ENCODE measurements at places on chromosomes 3 and 15.

- no peak for DNase-seq
These were observed 165.2 kb upstream of the HES1 start for GRCh38 chr3:193970773-193971206.

- DNase-seq, result no peak
These were observed 586 bp downstream of the LRRK1 start for GRCh38 chr15:100919481-100920405.

GRCh38 chr3:63245726-63246241 lies 32.3 kb upstream of the SYNPR start:
- no peak for DNase-seq

DNA sequence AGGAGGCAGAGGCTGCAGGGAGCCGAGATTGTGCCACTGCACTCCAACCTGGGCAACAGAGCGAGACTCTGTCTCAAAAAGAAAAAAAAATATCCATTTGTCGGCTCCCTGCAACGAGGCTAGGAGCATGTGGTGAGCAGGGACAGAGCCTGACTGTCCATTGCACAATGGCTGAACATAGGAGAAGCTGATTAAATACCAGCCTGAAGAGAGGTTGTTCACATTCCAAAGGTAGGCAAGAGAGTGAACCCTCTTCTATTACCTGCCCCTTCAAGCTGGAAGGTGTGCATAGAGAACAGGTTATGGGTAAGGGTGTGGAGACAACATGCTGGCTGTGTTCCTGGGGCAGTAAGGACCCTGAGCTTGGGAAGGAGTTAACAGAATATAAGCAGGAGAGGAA lies 78.7 kb downstream of the DAPK2 start:
- DNase-seq, result no peak

DNA sequence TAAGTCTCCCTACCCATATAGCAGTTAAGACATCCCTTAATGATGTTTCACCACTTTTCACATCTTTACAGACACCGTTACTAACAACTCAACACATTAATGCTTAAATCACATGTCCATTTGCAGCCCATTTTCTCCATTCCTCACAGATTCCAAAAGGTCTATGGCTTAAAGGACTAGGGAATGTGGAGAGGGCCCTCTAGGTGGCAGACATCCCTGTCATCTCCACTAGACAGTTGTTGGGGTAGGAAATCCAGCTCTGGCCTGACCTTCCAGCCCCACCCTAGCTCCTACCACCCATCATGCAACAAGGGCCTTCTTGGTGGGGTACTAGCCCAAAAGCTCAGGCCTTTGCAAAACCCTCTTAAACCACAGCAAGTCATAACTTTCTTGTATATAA lies 25.2 kb downstream of the CPEB1 start:
- no peak for DNase-seq

DNA sequence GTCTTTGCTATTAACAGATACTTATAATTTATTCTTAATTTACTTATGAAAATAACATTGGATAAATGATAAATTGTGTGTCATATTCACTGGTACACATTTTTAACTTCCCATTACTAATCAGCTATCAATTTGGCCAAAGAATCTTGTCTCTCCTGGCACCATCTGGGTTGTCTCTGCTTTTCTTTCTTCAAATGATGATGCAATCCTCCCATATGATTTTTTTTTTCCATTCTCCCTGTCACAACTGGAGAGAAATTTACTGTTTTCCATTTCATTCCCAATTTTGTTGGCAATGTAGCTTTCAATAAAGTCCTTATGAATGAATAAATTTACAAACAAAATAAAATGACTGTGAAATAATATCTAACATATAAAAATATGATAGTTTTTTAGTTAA lies 743.7 kb upstream of the EPHA6 start:
- no peak for DNase-seq

- DNase-seq, result no peak
These were observed 96.1 kb downstream of the RSRC1 start for GRCh38 chr3:158205994-158206393.

- no peak for DNase-seq
These were observed 324.6 kb upstream of the PLSCR5 start for GRCh38 chr3:146929696-146930095.

- DNase-seq, result peak; percentile 91
These were observed 882 bp downstream of the GXYLT2 start for GRCh38 chr3:72888546-72889309.

DNA sequence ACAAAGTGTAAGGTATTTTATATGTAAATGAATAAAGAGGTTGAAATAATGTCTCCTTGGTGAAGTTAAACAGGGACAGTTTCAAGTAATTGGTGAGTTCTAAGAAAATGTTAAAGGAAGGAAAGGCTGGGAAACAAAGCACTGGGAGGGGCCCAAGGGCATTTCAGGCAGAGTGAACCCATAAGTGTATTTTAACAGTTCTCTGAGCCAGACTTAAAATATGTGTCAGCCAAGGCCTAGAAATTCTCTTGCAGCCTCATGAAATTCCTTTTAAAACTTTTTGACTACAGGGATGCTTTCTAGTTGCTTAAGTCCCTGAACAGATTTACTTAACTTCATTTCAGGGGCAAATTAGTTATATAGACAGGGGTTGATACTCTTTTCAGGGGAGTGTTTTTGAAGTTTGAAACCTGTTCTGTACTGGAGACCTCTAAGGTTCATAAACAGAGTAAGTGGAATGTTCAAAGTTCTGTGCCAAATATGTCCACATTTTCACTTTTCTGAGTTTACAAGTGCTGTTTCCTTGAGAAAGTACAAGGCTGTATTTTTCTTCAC lies 77.6 kb downstream of the GALK2 start:
- no peak for DNase-seq

DNA sequence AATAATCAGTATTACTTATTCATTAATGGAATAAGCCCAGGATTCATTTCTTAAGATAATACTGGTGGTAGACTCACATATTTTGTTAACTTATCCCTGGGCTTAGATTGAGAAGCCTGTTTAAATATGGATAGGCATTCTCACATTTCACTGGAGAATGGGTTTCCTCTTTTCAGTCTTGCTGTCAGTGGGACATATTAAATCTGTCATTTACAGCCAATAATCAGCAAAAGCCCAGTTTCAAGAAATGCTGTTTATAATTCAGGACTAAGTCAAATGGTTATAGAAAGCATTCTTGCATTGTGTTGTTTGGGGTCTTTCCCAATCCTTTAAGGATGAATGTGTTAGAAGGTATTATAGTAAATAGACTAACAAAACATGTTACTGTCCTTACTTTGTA lies 143.7 kb upstream of the NAALADL2 start:
- DNase-seq, result no peak

DNA sequence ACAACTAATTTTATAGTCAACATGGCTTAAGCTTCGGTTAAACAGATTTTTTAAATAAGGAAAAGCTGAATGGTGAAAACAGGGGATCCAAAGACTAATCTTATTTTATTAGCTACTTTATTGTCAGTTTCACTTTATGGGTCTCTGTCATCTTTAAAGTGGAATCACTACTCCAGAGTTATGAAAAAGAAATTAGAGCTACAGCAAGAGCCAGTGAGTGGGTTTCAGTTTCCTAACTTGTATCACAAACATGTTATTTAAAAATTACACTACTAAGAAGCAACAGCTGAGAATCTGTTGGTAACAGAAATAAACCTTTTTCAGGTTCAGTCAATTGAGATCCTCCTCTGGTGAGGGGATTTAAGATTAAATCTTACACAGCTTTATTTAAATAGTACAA lies 10.0 kb downstream of the PHC3 start:
- DNase-seq, result no peak

- DNase-seq, result no peak
These were observed 4.2 kb downstream of the NCBP2 start for GRCh38 chr3:196938124-196938523.
